ENCODE measurements at places on chromosomes 7 and 10. TPM values are rescaled to one million over a fixed set of nuclear protein-coding genes. Genes with fewer than 3 reads are reported as not detected.

HTR5A gene
- not detected for total RNA-seq

DNA sequence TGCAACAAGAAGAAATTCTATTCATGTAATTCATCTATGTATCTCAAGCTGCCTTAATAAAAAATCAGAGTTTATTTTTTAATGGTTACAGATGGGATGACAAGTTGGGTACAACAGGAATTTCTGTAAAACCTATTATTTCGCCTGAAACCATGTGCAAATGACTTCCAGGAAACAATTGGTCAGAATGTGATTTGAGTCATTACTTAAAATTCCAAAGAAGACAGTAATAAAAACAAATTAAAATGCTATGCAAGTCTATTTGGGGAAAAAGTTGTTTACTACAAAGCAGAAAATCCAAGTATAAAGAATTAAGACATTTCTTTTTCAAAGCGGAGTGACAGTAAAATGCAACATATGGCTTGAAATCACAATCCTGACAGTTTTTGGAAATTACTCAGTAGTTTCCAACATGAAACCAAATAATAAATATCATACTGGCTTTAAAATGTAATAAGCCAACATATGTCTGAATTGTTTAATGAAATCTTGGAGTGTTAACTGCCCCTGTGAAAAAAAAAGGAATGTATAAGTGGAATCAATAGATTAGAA, 41.5 kb upstream of the SEMA3C start:
- DNase-seq: no peak

GRCh38 chr10:116069856-116070255, 203.2 kb downstream of the GFRA1 start:
- no peak for DNase-seq

DNA sequence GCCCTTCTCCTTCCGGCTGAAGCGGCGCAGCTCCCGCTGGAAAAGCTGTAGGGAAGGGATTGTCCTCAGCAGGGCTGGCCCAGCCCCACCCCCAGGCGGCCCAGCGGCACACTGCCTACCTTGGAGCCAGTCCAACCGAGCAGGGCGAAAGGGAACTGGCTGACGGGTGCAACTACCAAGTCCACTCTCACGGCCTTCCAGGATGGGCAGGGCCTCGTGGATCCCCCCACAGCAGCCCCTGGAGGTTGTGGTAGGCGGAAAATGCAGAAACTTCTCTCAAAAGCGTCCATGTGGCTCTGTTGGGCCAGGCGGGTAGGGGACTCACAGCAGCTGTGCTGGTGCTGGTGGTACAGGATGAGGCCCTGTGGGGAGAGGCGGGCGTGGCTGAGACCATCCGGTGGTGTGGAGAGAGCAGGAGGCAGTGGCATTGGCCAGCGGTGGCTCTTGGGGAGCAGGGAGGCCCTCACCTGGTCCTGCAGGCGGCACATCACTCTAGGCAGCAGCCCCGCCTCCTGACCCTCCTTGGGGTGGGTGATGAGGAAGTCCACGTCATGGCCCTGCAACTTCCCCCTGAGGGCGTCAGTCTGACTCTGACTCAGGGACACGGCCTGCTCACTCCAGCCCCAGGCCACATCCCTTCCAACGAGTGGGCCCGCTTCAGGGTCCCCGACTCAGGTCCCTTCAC, 8.4 kb upstream of the PGAM2 start:
- no peak for DNase-seq

DNA sequence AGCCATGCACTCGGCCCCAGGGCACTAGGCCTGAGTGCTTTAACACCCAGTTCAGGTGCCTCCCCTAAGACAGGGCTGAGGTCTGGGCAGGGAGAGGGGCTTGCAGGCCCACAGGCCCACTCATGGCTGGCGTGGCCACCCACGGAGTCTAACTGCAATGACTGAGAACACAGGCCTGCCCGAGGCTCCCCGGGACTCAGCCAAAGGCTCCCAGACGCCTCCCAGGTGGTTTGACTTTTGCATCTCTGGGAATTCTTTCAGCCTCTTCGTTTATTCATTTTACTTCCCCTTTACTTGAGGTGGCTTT, 37.3 kb downstream of the PTPRN2 start:
- DNase-seq: no peak

- DNase-seq: peak; percentile 40
Measured at GRCh38 chr10:118953598-118954393, 75.7 kb upstream of the NANOS1 start.

CC2D2B gene
- total RNA-seq: 3.4 TPM

DNA sequence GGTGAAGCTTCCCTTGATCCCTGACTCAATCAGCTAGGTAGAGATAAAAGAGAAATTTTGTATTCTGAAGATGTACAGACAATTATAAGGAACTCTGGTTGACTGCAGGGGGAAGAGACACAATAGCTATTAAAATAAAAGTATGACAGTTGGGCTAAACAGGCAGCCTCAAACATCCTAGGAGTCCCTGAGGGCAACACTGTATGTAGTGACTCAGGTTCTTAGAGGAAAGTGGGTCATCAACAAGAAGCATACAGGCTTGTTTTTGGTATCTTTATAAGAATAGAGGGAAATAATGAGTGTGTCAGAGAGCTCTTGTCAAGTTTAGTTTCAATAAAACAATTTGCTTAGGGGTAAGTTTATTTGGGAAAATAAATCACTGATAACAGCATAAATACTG, 150.3 kb downstream of the AUTS2 start:
- DNase-seq: no peak

DNA sequence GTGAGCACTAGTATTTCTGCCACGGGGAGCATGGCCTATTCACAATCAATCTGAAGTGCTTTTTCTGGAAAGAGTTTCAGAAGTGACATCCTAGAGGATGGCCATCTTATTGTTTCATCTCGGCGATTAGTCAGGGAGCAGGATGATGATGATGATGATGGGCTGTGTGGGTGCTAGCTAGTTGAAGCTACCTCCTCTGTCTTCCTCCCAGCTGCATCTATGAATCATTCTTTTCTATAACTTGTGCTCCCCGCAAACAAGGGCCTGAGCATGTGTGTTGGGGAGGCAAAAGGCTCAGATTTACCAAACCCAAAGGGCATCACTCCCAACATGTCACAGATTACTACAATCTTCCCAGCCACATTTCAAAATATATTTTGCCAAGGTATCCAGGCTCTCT, 118.7 kb upstream of the LAMB4 start:
- no peak for DNase-seq

DNA sequence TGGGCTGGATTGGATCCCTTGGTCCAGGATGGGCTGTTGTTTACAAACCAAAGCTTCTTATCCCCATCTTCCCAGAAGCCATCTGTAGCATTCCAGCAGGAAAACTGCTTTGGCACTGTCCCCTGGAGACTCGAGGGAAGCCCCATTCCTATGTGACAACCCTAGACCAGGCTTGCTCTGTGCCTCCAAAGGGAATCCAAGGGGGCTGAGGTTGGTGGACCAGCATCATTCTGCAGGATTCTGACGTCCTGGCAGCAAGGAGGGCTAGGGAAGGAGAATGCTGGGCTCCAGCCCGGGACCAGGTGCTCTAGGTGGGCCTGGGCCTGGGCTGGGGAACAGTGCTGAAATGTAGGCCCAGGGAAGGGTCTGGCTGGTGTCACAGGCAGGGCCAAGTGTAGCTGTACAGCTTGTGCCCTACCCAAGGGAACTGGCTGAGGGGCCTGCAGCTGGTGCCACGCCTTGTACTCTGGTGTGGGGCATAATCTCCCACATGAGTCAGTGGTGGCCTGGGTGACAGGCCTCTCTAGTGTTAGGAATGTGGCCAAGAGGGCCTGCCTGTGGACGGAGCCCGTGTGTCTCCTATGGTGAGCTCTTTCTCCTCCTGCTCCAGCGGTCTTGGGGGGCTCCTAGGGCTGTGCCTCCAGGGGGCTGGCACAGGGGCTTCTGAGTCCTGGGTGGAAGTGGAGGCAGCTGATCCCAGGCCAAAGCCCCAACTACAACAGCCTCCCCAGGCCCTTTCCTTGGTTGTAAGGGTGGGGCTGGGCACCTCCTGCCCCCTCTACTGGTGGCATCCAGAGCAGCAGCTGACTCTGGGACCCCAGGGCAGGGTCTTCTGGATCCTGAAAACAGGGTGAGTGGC, 25.2 kb downstream of the TRIM8 start:
- DNase-seq: peak; percentile 98

DNA sequence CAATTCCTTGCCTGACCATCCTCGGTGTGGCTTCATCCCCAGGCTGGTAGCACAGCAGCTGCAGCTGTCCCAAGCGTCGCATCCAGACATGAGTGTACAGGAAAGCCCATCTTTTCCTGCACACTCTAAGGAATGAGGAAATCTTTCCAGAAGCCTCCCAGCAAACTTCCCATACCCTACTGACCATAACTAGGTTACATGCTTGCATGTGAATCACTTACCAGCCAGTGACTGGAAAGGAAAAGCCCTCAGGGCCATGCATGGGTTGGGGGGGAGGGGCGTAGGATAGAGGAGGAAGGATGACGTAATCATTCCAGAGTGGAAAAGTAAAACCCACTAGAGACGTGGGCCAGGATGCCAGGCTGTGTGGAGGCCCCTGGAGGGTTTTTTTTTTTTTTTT, 18.9 kb upstream of the ZNF212 start:
- no peak for DNase-seq

GRCh38 chr10:126948355-126949160, 43.3 kb downstream of the DOCK1 start:
- DNase-seq: no peak

- DNase-seq: no peak
Measured at GRCh38 chr10:6769704-6770417, 189.8 kb upstream of the PRKCQ start.

- DNase-seq: no peak
Measured at GRCh38 chr7:106693677-106694353, 32.9 kb upstream of the CCDC71L start.

DNA sequence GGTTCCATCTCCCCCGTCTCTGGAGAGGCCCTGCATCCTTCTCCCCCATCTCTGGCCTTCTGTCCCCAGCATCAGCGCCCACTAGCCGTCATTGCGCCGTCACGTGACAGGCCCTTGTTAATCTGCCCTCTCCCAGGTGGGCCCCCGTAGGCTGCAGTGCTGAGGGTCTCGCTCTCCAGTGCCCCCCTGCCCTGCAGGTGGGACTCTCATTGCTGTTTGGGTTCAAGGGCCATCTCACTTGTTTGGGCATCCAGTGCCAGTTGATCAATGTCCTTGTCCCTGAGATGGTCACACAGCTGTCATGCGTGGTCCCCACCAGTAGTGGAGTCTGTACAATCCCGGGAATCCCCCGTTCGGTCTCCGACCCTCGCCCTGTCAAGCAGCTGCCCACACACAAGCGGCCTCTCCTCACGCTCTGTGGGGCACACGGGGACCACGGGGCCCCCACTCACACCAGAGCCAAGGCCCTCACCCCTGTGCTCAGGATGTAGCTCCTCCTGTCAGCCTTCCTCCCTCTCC, 114.0 kb downstream of the INPP5A start:
- DNase-seq: peak; percentile 7

DNA sequence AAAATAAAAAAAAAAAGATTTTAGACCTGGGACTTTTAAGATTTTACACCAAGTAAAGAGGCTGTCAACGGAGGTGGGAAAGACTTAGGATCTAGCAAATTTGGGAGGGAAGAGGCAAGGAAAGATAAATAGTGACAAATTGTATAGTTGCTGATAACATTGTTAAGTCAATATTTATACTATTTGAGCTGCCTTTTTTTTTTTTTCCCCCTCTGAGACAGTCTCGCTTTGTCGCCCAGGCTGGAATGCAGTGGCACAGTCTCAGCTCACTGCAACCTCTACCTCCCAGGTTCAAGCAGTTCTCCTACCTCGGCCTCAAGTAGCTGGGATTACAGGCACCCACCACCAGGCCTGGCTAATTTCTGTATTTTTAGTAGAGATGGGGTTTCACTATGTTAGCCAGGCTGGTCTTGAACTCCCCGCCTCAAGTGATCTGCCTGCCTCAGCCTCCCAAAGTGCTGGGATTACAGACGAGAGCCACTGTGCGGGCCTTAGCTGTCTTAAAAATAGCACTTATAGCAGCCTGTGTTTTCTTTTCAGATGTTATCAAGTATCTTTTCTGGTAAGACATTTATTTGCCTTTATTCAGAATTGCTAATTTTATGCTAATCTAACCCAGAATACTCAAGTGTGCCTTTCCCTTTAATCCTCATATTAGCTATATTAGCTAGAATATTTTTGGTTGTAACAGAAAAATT, 94.5 kb downstream of the MMRN2 start:
- DNase-seq: peak; percentile 24

ADCY1 gene
- total RNA-seq: 6.2 TPM

DNA sequence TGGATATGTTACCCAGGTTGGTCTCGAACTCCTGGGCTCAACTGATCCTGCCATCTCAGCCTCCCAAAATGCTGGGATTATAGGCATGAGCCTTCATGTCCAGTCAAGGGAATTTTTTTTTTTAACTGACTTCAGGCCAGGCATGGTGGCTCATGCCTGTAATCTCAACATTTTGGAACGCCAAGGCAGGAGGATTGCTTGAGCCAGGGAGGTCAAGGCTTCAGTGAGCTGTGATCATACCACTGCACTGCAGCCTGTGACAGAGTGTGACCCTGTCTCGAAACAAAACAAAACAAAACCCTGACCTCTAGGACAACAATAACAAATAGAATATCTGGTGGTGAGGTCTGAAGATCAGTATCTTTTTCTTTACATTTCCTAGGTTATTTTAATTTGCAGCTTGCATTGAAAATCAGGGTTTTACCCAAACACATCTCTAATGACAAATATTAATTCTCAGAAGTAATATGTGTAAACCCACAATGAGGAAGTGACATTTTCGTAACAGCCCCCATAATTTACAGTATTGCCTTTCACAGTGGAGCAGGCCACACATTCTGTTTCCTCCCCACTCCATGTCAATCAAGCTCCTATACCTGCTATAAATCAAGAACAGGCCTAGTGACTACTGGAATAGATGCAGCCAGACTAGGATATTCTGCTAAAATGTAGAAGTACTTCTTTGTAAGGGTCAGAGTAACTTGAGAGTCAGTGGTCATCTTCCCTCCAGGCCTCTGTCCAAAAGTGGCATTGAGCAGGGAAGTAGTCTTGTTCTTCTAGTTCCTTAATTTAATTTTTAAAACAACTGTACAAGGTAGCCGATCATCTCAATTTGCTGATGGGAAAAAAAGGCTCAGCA, 43.3 kb upstream of the ECHDC3 start:
- no peak for DNase-seq

GRCh38 chr7:37445790-37446189, 2.9 kb downstream of the ELMO1 start:
- no peak for DNase-seq

GRCh38 chr7:140675726-140676125, 3.0 kb downstream of the ADCK2 start:
- no peak for DNase-seq

- no peak for DNase-seq
Measured at GRCh38 chr7:19749658-19750057, 23.8 kb downstream of the TMEM196 start.

GRCh38 chr10:35152992-35153391, 26.3 kb downstream of the CREM start:
- DNase-seq: no peak

LEP gene
- 72.8 TPM for total RNA-seq

Data from body of pancreas (tissue), 4 donors.